ENCODE measurements at places on chromosomes 5 and 9.

- DNase-seq, result no peak
Measured at GRCh38 chr5:117624201-117624600, 1049.6 kb upstream of the SEMA6A start.

GRCh38 chr5:138408023-138408422 lies 30.8 kb upstream of the REEP2 start:
- DNase-seq, result no peak

- no peak for DNase-seq
Measured at GRCh38 chr5:31853398-31854135, 214.6 kb downstream of the PDZD2 start.

DNA sequence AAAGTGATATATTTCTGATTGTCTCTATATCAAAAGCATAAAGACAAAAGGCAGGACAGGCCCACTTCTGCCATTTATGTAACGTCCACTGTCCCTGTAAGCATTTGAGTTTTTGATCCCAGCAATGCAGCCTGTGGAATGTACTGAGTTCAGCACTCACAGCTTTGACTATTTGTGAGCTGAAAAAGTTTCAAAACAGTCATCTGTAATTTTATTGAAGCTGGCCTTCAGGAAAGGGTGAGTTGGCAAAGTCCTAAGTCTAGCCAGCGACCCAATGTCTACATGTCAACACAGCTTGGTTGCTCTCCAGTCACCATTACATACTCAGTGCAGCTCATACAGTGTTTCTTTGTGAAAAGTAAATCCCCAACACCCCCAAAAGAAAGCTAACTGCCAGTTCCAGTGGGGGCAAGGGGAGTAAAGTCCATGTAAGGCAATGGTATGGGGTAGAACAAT lies 9.7 kb downstream of the LIFR start:
- no peak for DNase-seq

- DNase-seq, result no peak
Measured at GRCh38 chr5:101728933-101729332, 567.2 kb downstream of the SLCO4C1 start.

- DNase-seq, result no peak
Measured at GRCh38 chr5:156188016-156188415, 138.9 kb upstream of the SGCD start.

DNA sequence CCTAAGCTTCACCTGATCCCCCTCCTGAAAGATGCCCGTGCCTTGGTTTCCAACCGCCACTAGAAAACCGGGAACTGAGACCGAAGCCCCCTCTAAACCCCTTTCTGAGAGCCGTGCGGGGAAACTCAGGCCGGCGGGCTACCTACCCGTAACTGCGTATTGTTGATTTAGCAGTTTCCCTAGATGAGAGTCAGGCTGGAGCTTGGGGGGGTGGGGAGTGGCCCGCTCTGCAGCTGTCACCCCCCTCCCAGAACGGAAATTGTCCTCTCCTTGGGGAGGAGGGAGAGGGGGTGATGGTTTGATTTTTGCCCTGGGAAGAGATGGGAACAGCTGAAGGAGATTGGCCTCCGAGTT lies 2.5 kb downstream of the CXXC5 start:
- no peak for DNase-seq

GRCh38 chr9:89501311-89501898 lies 3.5 kb upstream of the SEMA4D start:
- DNase-seq, result no peak

- DNase-seq, result no peak
Measured at GRCh38 chr5:135508496-135509005, 27.2 kb downstream of the NEUROG1 start.

- DNase-seq, result no peak
Measured at GRCh38 chr5:95424016-95424415, 32.9 kb downstream of the FAM81B start.

DNA sequence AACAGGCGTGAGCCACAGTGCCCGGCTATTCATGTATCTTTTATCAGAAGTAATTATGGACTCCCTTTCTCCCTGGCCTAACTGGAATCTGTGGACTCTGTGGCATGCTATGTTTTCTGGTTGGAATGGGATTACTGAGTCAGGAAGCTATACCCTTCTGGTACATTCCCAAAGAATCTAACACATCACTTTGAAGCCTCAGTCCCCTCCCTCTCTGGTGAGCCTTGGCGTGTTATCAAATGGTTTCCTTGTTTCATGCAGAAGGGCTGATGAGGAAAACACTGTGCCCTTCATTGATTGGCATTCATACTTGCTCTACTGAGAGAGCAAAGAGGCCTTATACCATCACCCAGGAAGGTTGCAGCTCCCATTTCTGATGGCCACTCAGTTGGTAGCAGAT lies 22.9 kb downstream of the C5orf15 start:
- no peak for DNase-seq

GRCh38 chr9:136100700-136101614 lies 5.9 kb upstream of the NACC2 start:
- DNase-seq, result no peak

DNA sequence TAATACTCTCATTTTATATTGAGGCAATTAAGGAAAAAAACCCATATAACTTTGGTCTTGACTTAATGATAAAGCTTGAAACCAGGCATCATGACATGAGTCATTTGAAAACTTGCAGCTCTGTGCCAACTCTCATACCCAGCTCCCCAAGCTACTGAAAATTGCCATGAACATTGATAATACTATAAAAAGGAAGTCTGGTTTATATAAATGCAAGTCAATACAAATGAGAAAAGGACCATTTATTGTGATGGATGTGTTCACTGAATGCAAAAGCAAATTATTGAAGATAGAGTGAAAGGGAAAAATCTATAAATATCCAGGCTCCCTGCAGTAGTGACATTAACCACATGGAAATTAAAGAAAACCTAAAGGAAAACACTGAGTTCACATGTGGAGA lies 116.3 kb downstream of the DEPDC1B start:
- no peak for DNase-seq

DNA sequence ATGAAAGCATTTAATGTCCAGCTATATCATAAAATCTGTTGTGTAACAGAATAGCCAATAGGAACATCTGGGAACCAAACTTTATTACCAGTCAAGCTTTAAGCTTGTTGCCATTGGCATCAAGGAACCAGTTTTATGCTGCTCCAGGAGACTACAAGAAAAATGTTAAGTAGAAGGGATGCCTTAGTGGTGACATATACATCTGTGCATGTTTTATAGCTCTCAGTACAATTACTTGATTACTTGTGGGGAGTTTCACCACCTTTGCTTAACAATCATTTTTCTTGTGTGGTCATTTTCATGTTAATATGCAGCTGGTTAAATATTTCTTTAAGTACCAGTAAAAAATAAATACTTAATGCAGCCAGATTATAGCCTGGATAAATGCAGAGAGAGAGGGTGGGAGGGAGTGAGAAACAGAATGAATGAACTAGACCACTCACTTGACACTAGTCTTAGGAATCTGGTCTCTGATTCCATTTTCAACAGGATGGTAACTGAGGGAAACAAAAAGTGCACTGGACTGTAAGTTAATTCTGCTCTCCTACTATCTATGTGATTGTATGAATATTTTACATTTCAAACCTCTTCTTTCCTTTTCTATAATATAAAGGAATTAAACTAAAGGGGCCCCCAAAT lies 35.7 kb upstream of the LURAP1L start:
- DNase-seq, result no peak

DNA sequence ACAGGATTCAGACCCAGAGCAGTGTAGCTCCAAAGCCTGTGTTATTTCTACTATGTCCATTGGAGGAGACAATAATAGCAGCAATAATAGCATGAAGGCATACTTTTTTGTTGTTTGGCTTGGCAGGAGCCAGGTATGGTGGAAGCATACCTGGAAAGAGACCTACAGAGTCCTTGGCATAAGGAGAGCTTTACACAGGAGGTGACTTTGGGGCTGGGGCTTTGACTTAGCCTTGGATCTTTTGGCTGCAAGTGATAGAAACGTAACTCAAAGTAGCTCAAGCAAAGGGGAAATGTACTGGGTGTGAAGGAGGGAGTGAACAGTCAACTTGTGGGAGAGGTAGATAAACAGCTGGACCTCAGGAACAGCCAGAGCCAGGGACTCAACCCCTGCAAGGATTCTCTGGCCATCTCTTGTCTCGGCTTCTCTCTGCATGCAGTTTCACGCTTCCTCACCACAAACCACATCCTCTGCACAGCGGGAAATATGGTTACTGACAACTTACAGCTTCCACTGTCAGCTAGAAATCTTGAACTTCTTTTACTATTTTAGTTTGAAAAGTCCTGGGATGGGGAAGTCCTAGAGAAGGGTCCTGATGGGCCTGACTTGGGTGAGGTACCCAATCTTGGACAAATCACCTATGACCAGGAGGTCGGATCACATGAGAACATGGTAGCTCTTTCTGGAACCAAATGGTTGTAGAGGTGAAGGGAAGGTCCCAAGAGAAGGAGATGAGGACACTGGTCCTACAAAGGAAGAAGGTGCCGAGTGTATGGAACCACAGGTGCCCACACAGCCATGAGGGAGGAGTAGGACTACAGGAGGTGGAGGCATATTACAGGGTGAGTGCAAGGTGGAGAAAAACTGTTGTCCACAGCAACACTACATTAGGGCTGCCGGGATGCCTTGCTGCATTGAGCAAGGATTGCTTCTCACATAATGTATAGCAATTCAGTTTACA lies 47.0 kb upstream of the TGFBR1 start:
- no peak for DNase-seq

DNA sequence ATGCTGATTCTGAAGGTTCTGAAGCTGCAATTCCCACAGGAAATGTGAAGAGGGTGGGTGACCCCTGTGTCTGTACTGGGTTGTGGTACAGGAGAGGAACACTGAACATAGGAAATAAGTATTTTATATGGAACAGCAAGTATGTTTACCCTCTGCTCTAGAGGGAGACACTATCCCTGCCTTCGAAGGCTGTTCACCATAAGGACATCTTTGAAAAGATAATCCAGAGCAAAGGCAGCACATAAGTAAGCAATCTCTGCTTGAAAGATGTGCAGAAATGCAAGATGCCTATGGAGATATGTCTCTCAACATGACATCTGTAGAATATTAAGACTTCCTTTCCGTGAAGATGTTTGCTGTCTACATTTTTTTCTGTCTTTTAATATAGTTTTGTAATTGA lies 184.4 kb upstream of the EFNA5 start:
- DNase-seq, result no peak

DNA sequence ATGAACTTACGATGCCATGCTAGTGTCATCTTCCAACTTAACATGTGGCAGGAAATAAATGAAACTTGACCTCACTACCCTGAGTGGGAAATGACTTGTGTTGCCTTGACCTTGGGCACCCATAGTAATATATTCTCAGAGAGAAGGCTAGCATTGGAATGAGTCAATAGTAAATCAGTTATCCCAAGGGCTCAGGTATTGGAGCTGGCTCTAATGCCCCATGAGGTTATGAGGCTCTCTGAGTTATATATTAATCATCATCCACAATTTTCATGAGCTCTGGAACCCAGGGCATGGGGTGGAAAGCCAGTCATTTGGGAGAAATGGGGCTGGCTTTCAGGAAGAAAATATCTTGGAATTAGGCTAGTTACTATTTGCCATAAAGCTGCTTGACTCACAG lies 42.4 kb upstream of the SMIM32 start:
- no peak for DNase-seq

DNA sequence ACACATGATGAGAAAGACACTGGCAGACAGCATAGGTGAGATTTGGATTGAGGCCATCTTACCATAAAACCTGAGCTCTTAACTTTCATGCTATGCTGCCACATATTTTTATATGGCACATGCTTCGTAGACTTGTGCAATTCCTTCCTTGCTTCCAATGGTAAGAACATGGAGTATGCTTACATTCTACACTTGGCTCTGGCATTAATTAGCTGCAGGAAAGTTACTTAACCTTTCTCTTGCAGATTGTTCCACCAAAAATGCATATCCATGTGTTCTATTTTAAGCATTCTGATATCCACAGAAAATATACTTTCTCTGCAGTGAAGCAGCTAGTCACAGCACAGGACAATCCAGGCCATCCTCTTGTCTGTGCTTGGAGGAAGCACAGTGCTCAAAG lies 119.4 kb downstream of the MPDZ start:
- no peak for DNase-seq

- DNase-seq, result no peak
Measured at GRCh38 chr9:70784456-70784855, 337.0 kb downstream of the TRPM3 start.

GRCh38 chr9:82091100-82091499 lies 102.5 kb downstream of the SPATA31D1 start:
- DNase-seq, result no peak

DNA sequence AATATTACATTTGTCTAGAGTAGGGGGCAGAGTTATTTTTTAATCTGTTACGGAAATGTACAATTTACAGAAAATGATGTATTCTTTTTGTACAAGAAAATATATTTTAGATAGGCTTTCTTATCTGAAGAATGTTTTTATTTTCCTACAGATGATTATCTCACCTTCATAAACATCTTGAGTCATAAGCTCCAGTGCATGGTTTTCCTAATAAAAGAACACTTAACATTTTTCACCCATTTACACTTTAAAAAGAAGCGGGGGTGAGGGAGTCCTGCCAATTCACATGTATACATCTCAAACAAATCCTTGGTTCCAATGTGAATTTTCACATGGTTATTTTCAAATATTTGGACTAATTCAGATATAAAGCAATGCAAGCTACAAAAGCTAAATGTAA lies 85.0 kb downstream of the MLLT3 start:
- DNase-seq, result no peak

DNA sequence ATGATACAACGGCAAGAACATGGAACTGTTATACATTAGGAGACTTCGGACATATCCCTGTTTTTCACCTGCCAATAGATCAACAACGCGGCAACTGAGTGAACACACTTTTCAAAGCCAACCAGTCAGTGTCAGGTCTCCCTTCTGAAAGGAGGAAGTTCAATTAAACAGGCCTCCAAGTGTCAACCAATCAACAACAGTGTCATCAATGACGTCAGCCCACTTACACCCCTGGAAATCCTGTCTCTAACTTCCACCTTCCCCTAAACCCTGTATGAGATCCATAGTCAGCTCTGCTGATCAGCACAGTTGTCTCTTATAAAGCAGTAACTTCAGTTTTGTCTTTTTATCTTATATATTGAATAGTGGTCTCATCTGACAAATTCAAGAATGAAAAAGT lies 36.6 kb downstream of the DMRT3 start:
- no peak for DNase-seq

GRCh38 chr5:36366883-36367282 lies 65.2 kb upstream of the RANBP3L start:
- DNase-seq, result no peak

- no peak for DNase-seq
Measured at GRCh38 chr5:10788358-10788757, 27.3 kb upstream of the DAP start.

- no peak for DNase-seq
Measured at GRCh38 chr9:16136961-16137360, 584.1 kb downstream of the CCDC171 start.

GRCh38 chr5:167442922-167443321 lies 848.5 kb upstream of the WWC1 start:
- no peak for DNase-seq

- no peak for DNase-seq
Measured at GRCh38 chr9:135157856-135158563, 70.5 kb downstream of the OLFM1 start.

DNA sequence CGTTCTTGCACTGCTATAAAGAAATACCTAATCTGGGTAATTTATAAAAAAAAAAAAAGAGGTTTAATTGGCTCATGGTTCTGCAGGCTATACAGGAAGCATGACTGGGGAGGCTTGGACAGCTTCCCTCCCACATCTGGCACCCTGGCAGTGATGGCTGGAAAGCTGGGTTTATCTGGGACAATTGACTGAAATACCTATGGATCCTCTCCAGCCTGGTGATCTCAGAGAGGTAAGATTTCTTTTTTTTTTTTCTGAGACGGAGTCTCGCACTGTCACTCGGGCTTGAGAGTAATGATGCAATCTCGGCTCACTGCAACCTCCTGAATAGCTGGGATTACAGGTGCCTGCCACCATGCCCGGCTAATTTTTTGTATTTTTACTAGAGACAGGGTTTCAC lies 22.7 kb upstream of the UGCG start:
- no peak for DNase-seq

Measured in stimulated activated CD4-positive, alpha-beta T cell treated with anti-CD3 and anti-CD28 coated beads, Interleukin-15, amount 100 ng/mL, for 1 hour (primary cell).